ENCODE measurements at places on chromosomes 5 and 9.

- no peak for DNase-seq
Observed at GRCh38 chr9:99253134-99253533, 31.1 kb downstream of the SEC61B start.

DNA sequence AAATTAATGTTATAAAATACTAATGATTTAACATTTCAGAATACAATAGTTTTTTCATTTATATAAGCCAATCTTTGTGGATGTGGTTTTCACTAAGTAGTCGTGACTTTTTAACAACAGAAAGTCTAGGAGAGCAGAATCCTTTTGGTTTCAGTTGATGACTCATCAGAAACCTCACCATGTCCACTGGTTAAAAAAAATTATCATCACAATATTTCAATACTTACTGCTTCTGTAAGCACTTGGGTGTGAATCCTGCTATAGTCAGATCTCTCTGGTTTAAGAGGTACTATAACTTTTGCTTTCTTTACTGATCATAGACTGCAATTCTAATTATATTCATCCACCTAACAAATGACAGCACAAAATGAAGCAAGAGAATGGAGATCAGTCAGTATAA is 77.2 kb downstream of the MRPS30 start:
- DNase-seq: no peak

DNA sequence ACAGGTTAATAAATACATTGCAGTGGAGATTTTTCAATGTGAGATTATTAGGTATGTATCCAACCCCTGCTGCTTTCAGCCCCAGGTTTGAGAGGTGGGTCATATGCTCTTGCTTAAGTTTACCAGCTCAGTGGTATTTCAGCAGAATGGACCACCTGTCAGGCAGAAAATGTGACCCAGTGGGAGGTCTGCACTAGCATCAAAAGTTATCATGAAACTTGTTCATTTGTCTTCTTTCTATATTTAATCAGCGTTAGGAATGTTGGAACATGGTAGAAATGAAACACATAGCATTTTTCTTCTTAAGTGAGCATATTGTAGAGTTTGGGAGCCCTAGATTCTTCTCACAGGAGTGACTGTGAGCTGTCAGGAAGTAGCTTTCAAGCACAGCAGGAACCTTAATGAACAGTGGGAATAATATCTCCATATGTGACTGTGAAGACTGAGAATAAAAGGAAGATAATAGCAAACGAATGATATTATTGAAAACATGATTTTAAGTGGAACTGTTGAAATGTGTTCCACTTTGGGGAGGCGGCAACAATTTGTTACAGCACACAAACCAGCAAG is 596.9 kb upstream of the CDH6 start:
- DNase-seq: no peak

DNA sequence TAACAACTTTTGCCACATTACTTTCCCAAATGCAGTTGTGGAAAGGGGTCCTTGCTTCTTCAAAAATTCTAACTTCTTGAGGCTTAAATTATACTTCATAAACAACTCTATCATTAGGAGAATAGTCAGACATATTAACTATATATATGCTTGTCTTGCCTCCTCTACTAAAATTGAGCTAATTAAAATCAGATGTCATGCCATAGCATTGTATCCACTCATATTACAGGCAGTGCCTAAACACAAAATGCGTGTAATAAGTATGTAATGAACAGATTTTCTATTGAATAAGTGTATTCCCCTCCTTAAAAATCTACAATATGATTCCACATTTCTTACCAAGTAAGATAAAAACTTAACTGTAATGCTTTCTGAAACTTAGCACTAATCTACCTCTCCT is 204.5 kb downstream of the PLK2 start:
- no peak for DNase-seq

GRCh38 chr9:121650217-121651007 is 1.0 kb upstream of the DAB2IP start:
- peak; percentile 86 for DNase-seq

GRCh38 chr9:78267889-78268288 is 29.0 kb upstream of the PSAT1 start:
- DNase-seq: no peak

DNA sequence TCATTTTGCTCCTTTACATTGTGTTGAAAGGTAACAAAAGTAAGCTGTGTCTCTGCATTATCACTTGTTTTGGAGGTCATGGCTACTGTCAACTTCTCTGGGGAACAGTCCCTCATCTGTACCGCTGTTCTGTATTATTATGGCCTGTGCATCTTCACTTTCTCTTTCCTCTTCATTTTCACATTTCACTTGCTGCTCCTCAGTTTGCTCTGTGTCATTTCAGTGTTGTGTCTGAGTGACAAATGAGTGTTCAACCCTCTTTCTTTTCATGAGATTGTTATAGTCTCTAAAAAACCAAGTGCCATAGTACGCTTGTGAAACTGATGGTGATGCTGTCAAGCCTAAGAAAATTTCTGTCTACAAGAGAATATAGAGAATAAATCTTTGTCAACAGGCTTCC is 122.0 kb upstream of the FER start:
- no peak for DNase-seq

GRCh38 chr9:107481035-107481434 is 8.5 kb downstream of the KLF4 start:
- no peak for DNase-seq

DNA sequence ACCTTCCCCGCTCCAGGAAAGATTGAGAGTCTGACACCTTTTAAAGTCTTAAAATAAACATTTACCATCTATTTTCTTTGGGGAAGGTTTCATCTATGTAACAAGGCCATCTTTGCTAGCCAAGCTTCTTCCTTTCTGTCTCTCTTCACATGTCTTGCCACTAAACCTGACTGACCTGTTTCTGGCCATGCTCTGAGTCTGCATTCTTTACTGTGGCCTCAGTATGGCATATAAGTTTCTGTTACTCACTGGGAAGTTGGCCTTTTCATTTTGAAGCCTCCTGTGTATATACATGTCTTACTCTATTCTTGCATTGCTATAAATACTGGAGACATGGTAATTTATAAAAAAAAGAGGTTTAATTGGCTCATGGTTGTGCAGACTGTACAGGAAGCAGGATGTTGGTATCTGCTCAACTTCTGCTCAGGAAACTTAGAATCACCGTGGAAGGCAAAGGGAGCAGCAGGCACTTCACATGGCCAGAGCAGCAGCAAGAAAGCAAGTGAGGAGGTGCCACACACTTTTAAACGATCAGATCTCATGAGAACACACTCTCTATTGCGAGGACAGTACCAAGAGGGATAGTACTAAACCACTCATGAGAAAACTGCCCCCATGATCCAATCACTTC is 48.1 kb downstream of the KCNV2 start:
- no peak for DNase-seq

- DNase-seq: no peak
Observed at GRCh38 chr5:175542232-175542965, 64.0 kb downstream of the SFXN1 start.
